ENCODE measurements at places on chromosomes 7 and 10.

- no peak for DNase-seq
These were observed 179.3 kb downstream of the WNT2 start for GRCh38 chr7:117143580-117143979.

- no peak for DNase-seq
These were observed 42.5 kb downstream of the C7orf25 start for GRCh38 chr7:42869131-42870020.

GRCh38 chr7:92461027-92462003 lies 14.0 kb downstream of the GATAD1 start:
- peak; percentile 69 for DNase-seq

DNA sequence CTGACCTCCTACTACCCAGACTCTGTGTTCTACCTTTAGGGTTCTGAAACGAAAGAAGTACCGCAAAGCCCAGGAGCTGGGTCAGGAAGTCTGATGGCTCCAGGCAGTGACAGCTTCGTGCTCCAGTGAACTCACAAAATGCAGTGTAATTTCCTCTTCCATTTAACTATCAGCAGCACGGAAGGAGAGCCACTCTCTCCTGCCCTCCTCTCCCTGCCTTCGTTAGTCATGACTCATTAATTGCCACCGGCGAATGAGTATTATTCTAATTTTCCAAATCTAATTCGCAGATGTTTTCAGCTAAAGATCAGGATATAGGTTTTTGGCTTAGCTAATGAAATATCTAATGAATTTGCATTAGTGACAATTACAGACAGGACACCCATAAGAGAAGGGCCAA lies 1262.0 kb downstream of the TYW1 start:
- peak; percentile 63 for DNase-seq

- DNase-seq, result no peak
These were observed 75.7 kb downstream of the LYZL2 start for GRCh38 chr10:30553626-30554439.

- peak; percentile 55 for DNase-seq
These were observed at the start of gene GRM8 for GRCh38 chr7:127252778-127253280. Gene GRM8, minus strand, starts transcription at chr7:127252941.

GRCh38 chr7:102222445-102222844 lies 64.2 kb upstream of the SH2B2 start:
- DNase-seq, result no peak

DNA sequence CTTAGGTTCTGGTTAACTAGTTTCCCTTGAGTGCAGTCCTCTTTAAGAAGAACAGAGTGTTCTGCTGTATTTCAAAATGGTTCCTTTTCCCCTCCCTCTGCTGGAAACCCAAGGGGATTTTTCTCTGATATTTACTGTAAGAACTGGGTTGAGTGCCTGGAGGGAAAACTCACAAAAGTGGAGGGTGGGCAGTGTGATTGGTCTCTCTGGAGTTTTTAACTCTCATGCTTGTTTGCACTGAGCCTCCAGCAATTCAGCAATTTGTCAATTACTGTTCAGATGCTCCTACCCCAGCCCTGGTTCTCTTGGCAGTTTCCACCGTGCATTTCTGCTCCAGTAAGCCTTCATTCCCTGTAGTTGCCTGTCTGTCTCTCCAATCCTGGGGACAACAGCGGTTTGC lies 273.4 kb upstream of the SORCS1 start:
- DNase-seq, result no peak

- DNase-seq, result no peak
These were observed 21.2 kb downstream of the GRID1 start for GRCh38 chr10:86345296-86345858.

DNA sequence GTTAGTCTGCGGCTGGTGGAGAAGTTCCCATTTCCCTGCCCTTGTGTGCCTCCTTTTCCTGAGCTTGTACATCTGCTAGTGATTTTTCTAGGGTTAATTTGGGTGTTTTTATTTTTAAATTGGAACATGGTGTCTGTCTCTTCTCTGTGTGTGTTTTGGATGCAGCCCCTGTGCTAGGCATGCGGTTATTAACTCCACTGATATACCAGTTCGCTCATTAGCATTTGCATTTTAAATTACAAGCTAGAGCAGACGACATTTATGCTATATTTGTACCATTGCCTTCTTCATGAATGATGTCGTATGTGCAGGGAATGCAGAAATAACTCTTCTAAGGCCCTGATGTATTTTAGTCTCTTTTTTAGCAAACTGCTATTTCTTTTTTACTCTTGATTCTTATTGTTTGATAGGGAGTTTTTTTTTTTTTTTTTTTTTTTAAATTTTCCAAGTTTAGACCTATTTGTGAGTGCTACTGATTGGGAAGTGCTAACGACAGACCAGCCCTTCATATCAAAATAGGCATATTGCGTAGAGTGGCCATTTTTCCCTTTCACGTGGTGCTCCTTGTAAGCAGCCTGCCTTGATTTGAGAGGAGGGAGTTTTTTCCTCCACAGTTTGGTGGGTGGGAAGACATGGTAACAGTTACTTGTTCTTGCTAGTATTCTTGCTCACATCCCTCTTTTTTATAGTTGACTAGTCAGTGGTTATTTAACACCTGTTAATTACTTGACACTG lies 89.6 kb downstream of the LRRC4 start:
- DNase-seq, result no peak

GRCh38 chr7:122637784-122638183 lies 61.1 kb downstream of the RNF133 start:
- no peak for DNase-seq

DNA sequence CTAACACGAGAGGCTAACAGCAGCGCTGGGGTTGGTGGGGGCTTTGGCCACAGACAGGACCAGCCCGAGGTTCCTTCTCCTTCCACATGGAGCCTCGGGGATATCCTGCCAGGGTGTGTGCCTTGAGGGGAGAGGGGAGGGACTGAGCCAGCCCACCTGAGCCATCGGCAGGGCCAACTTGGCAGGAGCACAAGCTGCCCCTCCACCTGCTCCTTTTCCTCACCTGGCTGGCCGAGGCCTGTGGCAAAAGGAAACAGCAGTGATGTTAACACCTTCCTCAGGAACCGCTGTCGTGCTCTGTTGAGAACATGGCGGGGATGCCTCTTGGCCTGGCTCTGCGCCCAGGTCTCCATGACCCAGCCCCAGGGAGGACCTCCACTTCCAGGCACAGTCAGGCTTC lies 255.1 kb upstream of the PPP2R2D start:
- DNase-seq, result no peak

DNA sequence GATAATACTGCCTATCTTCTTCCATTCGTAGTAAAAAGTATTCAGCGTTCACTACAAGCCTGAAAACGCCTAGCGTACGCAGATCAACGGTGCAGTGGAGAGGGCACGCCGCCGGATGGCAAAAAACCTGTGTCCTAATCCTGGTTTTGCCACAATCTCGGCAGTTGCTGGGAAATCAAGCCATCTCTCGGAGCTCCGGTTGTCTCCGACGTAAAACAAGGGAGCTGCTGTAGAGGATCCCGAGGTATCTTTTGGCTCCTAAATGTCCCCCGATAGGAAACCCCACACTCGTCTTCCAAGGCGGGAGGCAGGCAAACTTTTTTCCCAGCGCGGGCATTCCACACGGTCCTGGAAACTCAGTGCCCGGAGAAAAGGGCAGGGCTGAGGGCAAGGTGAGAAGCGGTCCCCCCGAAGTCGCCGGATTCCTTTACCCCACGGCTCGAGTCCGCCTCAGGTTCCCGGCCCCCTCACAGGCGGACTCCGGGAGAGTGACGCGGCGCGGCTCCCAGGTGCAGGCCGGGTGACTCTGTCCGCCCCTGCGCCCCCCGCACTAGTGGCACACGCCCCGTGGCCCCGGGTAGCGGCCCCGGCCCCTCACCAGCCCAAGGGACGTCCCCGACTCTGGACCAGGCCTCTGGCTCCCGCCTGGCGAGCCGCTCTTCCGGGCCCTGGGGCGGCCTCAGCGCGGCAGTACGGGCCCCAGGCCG lies 649 bp downstream of the IDE start:
- DNase-seq, result peak; percentile 40

GRCh38 chr7:83695128-83695960 lies 46.4 kb upstream of the SEMA3E start:
- no peak for DNase-seq

- DNase-seq, result no peak
These were observed 227.1 kb downstream of the FANK1 start for GRCh38 chr10:126123466-126123865.

GRCh38 chr7:517774-518629 lies 1.6 kb downstream of the PDGFA start:
- no peak for DNase-seq

GRCh38 chr10:60349426-60349825 lies 40.2 kb downstream of the ANK3 start:
- no peak for DNase-seq

DNA sequence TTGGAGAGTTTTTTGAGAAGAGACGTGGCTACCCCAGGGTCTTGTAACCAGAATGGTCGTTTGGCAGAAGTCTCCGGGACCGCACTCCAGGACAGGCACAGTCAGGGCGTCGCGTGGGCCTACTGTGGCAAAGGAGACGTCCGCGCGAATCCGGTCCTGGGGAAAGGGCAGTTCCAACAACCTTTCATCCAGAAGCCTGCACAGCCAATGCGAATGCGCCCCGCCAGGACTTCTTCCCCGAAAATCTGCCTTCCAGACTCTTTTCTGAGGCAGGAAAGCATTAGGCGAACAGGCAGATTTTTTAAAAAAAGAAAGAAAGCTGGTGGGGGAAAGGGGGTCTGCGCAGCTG lies 2.0 kb downstream of the HPSE2 start:
- no peak for DNase-seq

DNA sequence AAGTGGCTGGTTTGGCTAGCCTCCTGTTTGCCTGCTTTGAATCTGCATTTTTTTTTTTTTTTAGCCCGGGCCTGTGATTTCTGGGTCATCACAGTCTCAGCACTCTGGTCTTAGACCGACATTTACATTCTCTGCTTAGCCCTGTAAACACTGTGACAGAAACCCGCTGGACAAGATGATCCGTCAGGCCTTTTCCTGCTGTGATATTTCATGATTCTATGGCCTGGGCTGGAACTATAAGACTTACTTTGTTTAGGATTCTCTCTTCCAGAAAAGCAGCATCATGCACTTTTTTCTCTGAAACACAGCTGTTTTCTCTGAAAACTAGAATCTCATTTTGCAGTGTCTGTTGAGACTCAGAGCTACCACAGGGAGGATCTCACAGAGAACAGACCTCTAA lies 705.5 kb downstream of the GRID1 start:
- no peak for DNase-seq

DNA sequence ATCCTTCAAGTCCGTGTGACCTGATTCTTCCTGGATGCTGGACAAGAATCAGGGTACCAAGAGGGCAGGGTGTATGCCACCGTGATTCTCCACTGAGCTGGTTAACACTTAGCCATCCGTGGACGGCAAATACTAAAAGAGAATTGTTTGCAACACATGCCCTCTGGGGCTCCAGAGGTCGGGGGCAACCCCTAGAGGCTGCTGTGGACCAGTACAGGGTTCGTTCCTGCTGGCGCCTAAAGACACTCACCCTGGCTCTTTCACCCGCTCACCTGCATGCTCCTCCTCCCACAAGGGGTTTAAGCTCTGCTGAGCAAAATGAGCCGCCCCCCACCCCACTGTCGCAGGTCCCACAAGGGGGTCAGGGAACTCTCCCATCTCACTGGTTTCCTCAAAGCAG lies 148.7 kb upstream of the ITGB1 start:
- no peak for DNase-seq

GRCh38 chr10:17586821-17587234 lies 30.3 kb downstream of the HACD1 start:
- DNase-seq, result no peak

DNA sequence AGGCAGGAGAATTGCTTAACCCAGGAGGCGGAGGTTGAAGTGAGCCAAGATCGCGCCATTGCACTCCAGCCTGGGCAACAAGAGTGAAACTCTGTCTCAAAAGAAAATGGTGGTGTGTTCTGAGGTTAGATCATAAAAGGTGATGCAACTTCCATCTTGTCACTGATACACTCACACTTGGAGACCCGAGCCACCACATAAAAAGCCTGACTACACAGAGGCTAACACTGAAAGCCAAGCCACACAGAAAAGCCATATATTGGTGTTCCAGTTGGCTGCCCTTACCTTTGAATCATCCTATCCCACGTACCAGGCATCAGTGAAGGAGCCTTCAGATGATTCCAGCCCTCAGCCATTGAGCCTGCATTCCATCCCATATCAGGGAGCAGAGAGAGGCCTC lies 4.0 kb downstream of the MORN4 start:
- no peak for DNase-seq

- no peak for DNase-seq
These were observed 27.1 kb downstream of the CDHR3 start for GRCh38 chr7:105990141-105990540.

GRCh38 chr10:87090779-87091178 lies 3.9 kb downstream of the GLUD1 start:
- no peak for DNase-seq

- no peak for DNase-seq
These were observed 176.4 kb downstream of the ELFN1 start for GRCh38 chr7:1846331-1847065.

DNA sequence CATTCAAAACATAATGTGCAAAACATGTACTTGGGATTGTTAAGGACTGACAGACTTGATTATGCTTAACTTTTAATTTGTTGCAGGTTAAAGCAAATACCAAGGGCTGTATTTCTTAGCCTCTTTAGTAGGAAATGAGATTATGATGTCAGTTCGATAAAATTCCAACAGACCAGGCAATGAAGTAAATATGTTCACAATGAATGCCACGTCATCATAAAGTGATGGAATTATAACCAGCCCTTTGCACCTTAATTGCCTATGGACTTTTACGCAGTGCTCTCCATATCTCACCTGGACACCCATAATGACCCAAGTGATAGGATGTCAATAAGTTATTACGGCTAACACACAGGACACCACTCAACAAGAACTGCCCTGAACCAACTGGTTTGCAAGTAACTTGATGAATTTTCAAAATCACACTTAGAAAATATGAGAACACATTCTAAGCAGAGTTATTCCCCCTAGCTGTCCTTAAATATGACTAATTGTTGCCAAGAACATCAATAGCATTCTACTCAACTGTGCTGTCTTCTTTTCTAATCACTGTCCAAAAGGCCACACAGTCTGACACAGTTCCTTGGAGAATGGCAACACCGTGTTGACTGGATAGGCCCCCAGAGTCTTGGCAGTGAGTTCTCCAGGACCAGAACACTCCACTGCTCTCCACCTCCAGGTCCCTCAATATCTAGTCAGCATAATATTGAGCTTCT lies 115.0 kb downstream of the CHCHD3 start:
- DNase-seq, result no peak

DNA sequence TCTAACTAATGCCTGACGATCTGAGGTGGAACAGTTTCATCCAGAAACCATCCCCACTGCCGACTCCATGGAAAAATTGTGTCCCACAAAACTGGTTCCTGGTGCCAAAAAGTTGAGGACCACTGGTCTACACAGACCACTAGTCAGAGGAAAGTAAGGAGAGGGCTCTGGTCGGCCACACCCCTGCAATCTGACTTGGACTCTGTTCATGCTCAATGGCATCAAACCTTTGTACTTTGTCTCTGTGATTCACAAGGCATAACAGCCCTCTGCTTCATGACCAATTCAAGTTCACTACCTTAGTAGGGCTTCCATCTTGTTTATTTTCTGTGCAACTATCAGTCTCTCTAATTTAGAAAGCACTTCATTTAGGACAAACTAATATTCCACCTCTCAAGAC lies 1.8 kb downstream of the TUBAL3 start:
- DNase-seq, result no peak
